ENCODE measurements at places on chromosomes 11 and 22. TPM values are rescaled to one million over a fixed set of nuclear protein-coding genes. Genes with fewer than 3 reads are reported as not detected.

- DNase-seq: no peak
Measured at GRCh38 chr11:64653388-64653973, 62.5 kb downstream of the SLC22A12 start.

DNA sequence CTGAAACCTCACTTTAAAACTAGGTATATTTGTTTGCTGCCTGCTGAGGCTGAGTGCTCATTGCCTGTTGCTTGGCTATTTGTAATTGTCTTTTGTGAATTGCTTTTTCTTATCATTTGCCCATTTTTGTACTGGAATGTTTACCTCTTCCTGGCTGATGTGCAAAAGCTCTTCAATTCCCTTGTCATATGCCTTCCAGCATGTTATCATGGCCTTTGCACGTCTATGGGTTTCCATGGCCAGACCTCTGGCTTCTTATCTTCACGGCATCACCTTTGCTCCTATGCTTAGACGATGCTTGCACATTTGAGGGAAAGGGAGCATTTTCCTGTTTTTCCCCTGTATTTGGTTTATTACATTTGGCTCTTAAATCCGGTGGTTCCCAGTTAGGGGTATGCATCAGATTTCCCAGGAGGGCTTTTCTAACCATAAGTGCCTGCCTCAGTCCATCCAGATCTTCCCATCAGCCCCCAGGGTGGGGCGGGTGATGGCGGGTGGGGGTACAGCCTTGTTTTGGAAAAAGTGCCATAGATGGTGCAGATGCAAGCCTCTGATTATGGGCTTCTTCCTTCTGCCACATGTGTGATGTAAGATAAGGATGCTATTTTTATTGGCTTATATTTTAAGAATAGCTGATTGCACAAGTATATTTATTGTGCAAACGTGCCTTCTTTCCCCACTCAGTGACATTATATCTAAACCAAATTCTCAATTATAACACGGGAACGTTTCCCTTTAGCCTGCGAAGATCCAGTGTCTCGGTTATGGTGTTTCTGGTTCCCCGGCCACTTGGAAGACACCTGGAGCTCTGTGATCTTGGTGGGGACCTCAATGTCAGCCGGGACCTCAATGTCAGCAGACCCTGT is 70.6 kb upstream of the SEPTIN5 start:
- no peak for DNase-seq

DNA sequence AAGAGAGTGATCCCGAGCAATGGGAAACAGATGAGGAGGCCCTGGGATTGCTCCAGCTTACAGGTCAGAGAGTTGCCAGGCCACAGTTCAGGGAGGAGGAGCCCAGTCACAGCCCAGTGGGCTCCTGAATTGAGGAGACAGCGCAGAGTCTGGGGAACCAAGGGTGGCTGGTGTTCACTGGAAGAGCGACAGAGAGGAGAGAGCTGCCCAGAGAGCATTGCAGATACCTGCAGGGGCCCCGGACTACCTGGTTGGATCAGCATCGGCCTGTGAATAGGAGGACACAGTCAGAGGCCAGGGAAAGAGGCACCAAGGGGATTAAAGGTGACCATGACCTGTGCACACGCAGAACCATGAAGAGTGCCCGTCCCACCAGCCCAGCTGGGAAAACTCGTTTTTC is 648.6 kb downstream of the TBC1D22A start:
- DNase-seq: no peak

DNA sequence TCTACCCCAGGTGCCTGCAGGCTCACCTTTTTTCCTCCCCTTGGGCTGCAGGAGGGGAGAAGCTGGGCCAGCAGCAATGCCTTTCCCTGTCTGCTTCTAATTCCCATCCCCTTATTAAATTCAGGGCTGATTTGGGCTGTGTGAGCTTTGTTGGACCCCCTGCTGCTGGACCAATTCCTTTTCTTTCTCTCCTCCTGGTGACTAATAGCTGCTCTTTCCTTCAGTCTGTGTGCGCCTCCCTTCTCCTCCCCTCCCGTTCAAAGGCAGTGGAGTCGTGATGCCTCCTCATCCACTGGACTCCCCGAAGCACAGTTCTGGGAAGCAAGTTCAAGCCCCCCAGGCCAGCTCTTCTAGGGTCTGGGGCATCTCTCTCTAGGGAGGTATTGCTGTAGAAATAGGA is 567.9 kb upstream of the CADM1 start:
- no peak for DNase-seq

DNA sequence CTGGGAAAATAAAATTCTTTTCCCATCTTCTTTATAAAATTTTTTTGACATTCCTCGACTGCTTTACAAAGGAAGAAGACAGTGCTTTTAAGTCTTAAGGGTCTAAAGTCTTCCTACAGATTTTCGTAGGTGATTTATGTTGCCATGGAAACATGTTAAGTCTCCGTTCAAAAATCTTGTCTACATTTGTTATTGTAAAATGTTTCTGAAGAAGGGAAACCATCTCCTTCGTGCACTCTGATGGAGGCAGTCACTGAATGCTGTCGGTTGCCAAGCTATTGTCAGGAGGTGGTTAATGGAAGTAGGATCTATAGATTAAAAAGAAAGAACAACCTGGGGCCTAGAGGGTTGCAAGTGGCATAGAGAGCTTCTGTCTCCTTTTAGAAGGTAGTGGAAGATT is 52.6 kb downstream of the MAP6 start:
- no peak for DNase-seq

- DNase-seq: no peak
Measured at GRCh38 chr11:71986131-71986530, 12.6 kb upstream of the IL18BP start.

GRCh38 chr11:57792060-57792541 is 30.5 kb downstream of the CTNND1 start:
- peak; percentile 92 for DNase-seq

GRCh38 chr11:116787436-116787785 is 412 bp downstream of the ZPR1 start:
- DNase-seq: no peak

DNA sequence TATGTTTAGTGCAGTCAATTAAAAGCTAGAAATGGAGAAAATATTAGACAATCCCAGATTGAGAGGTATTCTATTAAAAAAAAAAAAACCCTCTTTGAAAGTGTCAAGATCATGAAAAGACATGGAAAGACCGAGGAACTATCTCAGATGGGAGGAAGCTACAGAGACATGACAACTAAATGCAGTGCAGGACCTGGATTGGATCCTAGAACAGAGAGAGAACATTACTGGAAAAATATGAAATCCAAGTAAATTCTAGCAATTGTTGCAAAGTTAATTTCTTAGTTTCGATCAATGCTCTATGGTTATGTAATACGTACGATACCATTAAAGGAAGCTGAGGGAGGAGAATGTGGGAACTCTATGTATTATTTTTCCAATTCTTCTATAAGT is 43.2 kb downstream of the SLC1A2 start:
- no peak for DNase-seq

- DNase-seq: no peak
Measured at GRCh38 chr11:20618083-20618482, 18.7 kb downstream of the SLC6A5 start.

- peak; percentile 92 for DNase-seq
Measured at GRCh38 chr11:6402561-6402981, 12.3 kb downstream of the SMPD1 start.

GRCh38 chr22:33850193-33850592 is 70.1 kb downstream of the LARGE1 start:
- DNase-seq: no peak

The BEST1 gene
- 0.61 TPM for total RNA-seq

The BMAL1 gene
- total RNA-seq: 21.5 TPM

The TRPT1 gene
- total RNA-seq: 33.7 TPM

The CCDC81 gene
- 0.83 TPM for total RNA-seq

The BRSK2 gene
- 1.1 TPM for total RNA-seq

The CHRDL2 gene
- not detected for total RNA-seq

The ASCL2 gene
- total RNA-seq: 3.4 TPM

The RGL4 gene
- 11.9 TPM for total RNA-seq

Data from activated CD8-positive, alpha-beta T cell treated with anti-CD3 and anti-CD28 coated beads for 36 hours (primary cell).